Ureter (tissue), 1 donor: ENCODE measurements at places on chromosomes 11 and 22. TPM values are rescaled to one million over a fixed set of nuclear protein-coding genes. Genes with fewer than 3 reads are reported as not detected.
A peak's percentile ranks its signal among the peaks of the same experiment; 100 is the strongest.

BARX2 gene
- total RNA-seq: 0.55 TPM

OR5M10 gene
- total RNA-seq: not detected

OLFML1 gene
- total RNA-seq: 13.6 TPM

ATF4 gene
- 381 TPM for total RNA-seq

SMTNL1 gene
- total RNA-seq: not detected

GVQW3 gene
- total RNA-seq: 2.4 TPM

C11orf54 gene
- 25.6 TPM for total RNA-seq

ARHGEF17 gene
- 71.5 TPM for total RNA-seq

GRCh38 chr11:1392561-1392960 is 2.8 kb downstream of the BRSK2 start:
- no peak for DNase-seq

DNA sequence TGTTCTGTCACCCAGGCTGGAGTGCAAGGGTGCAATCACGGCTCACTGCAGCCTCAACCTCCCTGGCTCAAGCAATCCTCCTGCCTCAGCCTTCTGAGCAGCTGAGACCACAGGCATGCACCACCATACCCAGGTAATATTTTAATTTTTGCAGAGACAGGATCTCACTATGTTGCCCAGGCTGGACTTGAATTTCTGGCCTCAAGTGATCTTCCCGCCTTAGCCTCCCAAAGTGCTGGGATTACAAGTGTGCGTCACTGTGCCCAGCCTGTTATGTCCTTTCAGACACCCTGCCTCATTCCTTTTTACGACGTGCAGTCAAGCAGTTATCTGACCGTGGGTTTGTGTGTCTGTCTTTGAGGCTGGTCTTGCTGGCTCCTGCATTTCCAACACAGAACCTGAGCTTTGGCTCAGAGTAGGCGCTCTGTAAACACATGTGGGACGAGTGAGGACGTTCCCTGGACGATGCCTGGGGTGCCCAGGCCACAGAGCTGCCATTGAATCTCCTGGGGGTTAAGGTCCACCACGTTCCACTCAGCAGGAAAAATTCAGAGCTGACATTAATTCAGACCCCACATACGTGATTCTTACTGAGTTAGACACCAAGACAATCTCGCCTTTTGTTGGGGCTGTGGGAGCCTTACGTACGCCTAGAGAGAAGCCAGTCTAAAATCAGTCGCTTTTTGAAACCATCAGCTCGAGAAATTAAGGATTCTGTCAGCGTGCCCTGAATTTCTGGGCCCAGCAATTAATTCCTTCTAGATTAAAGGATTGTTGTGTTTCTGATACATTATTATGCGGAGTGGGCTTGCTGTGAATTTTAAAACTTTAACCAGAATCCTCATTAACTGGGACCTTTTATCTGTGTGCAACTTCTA is 21.5 kb upstream of the EMID1 start:
- no peak for DNase-seq

DNA sequence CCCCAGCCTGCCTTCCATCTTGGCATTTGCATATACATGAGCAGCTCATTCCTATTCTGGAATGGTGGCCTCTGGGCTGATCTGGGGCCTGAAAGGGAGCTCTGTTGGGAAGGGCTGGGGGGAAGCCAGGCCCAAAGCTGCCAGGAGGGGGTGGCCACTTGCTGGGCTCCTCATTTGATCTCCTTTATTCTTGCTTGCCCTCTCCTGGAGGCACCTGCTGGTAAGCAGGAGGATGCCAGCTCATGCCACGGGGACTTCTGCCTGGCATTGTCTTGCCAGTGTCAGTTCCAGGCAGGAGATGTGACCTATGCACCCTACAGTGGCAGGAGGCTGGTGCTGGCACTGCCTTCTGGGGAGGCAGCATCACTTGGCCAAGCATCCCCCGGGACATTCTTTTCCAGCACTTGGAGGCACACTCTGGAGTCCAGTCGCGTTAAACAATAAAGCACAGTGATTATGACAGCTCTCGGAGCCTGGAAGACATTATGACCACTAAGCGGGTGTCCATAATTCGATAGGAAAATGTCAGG is 128.3 kb downstream of the NTM start:
- no peak for DNase-seq

- DNase-seq: peak; percentile 71
Measured at GRCh38 chr11:68002938-68003845, 705 bp downstream of the UNC93B1 start.

GRCh38 chr22:24938741-24939341 is 7.7 kb downstream of the LHFPL7 start:
- no peak for DNase-seq

- no peak for DNase-seq
Measured at GRCh38 chr11:123382555-123383074, 47.5 kb upstream of the GRAMD1B start.

DNA sequence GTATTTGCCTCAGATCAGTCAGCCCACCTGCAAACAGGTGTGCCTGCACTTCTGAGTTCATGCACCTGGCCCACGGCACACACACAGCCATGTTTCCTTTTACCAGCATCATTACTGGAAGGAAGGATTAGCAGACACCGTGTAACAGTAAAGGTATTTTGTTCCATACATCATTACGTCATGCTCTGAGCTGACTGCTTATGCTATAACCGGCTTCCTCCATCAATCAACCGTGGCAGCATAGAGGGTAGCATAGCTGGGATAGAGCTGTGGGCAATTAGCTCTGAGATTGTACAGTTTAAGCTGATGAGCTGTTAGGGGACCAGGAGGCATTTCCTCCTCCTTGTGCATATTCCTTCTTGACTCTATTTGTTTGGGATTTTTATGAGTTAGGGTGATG is 102.4 kb downstream of the ME3 start:
- no peak for DNase-seq

GRCh38 chr11:127098684-127099083 is 98.1 kb upstream of the KIRREL3 start:
- no peak for DNase-seq

DNA sequence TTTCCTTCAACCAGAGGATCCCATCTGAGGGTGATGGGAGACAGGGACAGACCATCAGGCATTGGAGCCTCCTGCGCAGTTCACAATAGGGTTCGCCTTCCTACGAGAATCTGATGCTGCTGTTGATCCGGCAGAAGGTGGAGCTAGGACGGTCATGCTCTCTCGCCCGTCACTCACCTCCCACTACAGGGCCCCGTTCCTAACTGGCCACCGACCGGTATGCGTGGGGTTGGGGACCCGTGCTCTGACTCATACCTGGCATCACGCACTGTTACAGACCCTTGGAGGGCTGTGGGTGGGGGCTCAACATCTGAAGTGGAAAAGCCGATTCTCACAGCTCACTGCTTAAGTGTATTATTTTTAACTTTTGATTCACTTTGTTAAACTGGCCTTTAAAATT is 402.3 kb downstream of the BRD1 start:
- DNase-seq: no peak

GRCh38 chr22:46289244-46289891 is 7.3 kb upstream of the GTSE1 start:
- DNase-seq: no peak

- no peak for DNase-seq
Measured at GRCh38 chr11:293852-294661, 5.1 kb downstream of the PGGHG start.

- DNase-seq: no peak
Measured at GRCh38 chr11:104799251-104799650, 99.0 kb downstream of the CASP12 start.

- DNase-seq: no peak
Measured at GRCh38 chr11:112563808-112564207, 303.1 kb upstream of the PLET1 start.

GRCh38 chr11:68724293-68724692 is 27.0 kb downstream of the TESMIN start:
- DNase-seq: no peak

- DNase-seq: peak; percentile 70
Measured at GRCh38 chr22:39097098-39098020, at the start of gene APOBEC3H. TSS of gene APOBEC3H (plus strand) at chr22:39097244. CDS start at chr22:39100279, 3,035 bp downstream.

DNA sequence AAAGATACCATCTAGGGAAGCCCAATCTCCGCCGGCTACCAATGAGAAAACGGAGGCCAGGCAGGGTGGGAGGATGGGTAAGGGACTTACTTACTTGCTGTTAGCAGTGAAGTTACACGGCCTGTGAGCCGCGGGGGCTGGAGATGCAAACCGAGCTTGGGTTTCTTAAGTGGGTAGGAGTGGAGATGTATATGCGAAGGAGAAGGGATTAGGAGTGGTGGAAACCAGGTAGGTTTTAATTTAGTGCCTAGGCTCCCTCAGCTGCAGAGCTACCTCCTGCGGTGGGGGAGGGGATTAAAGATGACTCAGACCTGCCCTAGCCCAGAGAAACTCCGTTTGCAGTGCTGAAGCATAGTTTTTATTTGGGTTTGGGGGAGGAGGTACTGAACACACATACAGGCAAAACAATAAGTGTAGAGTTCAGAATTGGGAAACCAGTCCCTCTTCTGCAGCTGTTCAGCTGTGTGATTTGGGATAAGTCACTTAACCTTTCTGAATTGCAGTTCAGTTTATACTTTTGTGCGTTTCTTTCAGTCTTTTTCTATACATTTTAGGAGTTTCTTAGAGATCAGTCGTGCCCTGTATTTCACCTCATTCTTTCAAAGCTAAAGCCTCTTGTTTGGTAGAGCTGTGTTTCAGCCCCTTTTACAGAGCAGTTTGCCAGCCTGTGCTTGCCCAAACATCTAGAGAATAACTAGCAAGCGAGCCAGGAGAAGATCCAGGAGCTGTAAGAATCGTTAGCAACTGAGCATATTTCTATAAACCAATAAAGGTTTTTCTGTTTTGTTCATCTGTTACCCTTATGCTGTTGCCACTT is 596 bp upstream of the TNRC6B start:
- peak; percentile 56 for DNase-seq

DNA sequence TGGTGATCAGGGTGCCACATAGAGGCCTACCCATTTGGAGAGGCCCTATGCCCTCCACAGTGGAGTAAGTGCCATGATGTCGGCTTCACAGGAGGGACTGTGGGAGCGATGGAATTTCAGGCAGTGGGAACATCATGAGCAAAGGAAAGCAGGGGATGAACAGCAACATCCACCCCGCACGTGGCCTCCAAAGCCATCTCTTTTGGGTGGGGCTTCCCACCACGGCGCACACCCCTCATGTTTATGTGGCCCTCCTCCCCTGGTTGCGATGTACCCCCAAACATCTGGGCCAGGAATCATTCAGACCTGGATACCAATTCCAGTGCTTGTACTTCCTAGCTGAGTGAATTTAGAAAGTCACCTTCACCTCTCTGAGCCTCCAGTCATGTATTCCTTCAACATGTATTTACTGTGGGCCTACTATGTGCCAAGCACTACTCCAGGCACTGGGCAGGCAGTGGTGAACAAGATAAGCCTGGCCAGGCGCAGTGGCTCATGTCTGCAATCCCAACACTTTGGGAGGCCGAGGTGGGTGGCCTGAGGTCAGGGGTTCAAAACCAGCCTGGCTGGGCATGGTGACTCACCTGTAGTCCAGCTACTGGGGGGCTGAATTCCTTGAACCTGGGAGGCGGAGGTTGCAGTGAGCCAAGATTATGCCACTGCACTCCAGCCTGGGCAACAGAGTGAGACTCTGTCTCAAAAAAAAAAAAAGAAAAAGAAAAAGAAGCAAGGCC is 1.8 kb upstream of the MAFF start:
- DNase-seq: no peak

- DNase-seq: no peak
Measured at GRCh38 chr11:120835601-120836228, 188.2 kb upstream of the TBCEL start.

DNA sequence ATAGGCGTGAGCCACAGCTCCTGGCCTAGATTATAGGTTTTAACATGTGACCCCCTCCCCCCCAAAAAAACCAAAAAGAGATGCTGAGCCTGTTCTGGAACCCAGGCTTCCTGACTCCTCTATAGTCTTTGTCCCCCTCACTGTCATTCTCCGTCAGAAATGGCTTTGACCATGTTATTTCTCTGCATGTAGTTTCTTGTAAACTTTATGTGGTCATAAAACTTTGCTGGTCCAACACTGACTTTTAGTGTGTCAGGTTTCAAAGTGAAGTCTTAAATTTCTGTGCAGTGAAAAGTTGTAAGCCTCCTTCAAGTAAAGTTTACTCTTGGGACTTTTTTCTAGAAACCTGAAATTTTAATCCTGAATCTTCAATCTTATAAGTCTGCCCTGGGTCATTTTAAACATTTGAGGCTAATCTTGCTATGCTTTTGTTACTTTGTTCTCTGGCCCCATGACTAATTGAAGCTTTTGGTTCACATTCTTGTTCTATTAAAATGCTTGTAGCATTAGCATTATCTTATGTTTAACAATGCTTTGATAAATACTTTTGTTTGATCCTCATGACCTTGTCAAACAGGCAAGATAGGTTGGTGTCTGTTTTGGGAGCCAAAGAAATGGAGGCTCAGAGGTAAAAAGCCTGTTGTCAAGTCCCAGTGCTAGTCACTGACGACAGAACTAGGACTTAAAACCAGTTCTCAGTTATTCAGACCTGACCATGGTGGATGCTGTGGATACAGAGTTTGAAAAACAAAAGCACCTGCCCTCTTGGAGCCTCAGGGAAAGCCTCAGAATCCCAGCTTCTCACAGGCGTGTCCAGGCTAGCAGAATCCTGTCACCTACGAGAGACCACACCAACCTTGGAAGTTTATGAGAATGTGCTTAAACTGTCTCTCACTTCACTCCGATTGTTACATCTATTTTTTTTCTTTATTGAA is 87.7 kb upstream of the HORMAD2 start:
- no peak for DNase-seq

DNA sequence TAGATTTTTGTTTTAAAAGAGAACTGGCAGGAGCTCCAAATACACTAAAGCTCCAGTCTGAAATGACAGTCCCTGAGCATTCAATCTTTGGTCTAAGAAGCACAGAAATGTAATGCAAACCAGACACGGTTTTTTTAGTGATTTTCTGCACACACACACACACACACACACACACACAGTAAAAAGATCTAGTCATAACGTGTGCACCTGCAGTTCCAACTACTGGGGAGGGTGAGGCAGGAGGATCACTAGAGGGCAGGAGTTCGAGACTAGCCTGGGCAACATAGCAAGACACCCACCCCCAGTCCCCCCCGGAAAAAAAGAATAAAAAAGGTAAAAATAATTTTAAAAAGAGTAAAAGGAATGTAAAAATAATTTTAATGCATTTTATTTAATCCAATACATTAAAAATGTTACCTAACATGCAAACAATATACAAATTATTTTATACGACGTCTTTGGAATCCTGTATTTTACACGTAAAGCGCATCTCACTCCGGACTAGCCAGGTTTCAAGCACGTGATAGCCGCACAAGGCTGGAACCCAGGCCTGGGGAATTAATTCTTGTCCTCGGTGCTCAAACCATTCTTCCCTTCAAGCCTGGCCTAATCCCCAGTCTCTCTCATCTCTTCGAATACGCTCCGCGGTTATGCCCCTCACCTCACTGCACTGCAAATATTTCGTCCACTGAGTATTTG is 762 bp upstream of the TBC1D22A start:
- DNase-seq: no peak
